ENCODE measurements at places on chromosomes 6 and 20.

DNA sequence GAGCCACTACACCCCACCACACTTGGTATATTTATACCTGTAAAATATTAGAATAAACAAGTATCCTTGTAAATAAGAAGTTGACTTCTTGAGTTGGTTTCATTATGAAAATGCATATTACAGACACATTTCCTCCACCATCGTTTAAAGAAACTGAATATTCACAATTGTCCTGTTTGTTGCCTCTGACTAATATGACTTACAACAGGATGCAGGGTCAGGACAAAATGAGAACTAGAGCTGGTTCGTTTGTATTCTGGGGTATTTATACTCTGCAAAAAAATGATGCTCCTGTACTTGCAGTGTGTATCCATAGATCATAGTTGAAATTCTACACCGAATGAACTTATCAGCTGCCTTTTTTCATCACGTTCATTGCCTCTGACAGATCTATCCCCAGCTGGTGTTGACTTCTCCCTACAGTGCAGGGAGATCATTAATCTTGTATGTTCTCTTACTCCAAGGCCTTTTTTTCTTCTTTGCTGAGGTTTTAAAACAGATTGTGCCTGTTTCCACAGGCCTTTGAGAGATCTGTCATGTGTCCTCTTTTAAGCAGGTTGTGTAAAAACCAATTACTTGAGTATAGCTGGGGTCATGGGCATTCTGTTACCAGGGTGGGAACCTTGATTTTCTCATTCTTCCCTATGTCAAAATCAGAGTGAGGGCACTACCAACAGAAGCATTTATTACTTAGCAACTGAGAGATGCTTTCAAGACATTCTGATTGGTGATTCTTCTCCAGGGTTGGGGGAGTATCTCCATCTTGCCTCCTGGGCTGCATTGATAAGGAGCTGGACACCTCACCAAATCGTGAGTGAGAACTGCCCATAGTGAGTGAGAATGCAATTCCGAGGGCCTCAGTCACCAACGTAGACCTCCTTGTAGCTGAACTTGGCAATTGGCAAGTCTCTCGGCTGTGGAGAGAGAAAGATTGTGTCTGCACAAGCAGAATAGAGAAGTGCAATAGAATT is 78.8 kb upstream of the CD83 start:
- DNase-seq, result no peak

- no peak for DNase-seq
These were observed 100.3 kb downstream of the LIN28B start for GRCh38 chr6:105057160-105057559.

- DNase-seq, result peak; percentile 52
These were observed 49.4 kb upstream of the RREB1 start for GRCh38 chr6:7058250-7058923.

DNA sequence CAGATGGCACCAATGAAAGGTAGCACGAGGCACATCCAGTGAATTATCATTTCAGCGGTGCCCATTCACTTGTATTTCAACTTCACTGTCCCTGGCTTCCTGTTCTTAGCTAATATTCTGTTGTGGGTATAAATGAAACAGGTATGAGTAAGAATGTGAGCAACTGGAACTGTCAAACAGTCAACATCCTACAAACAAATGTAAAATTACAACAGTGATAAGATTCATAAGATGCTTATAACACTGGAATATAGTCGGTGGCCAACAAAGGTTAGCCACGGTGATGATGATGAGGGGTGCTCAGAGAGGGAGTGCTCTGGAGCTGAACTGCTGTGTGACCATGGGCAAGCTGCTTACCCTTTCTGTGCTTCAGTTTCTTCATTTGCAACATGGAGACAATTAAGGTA is 74.9 kb upstream of the TOX2 start:
- DNase-seq, result no peak

DNA sequence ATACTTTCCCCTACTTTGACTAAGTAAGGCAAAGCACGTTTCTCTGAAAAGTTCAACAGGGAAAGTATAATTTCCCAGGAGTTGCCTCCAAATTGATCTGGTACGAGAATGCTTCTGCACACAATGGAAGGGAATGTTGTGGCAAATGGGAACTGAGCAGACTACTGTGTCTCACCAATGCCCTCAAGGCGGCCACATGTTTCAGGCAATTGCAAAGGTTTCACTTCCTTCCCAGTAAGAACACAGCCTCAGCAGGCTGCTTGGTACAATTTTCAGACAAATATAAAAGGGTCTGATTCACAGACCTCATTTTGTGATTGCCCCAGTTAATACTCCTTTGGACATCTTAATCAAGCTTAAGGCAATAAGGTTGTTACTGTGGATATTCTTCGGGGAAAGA is 71.2 kb downstream of the KIAA0319 start:
- DNase-seq, result no peak

DNA sequence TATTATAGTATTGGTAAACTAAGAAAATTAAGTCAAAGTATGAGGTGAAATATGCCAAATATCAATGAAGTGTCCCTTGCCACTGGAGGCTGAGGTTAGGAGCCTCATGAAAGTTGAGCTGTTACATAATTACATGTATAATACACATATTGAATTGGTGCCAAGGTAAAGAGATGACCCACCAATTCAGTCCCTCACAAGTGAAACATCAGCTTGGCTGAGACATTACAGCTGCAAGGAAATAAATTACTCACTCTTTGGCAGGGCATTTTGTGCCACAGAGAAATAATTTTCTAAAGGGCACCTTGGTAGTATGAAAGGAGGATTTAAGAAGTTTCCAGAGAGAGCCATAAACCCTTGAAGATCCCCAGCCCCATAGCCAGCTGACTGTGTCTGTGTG is 127.4 kb downstream of the ADGRG6 start:
- no peak for DNase-seq

DNA sequence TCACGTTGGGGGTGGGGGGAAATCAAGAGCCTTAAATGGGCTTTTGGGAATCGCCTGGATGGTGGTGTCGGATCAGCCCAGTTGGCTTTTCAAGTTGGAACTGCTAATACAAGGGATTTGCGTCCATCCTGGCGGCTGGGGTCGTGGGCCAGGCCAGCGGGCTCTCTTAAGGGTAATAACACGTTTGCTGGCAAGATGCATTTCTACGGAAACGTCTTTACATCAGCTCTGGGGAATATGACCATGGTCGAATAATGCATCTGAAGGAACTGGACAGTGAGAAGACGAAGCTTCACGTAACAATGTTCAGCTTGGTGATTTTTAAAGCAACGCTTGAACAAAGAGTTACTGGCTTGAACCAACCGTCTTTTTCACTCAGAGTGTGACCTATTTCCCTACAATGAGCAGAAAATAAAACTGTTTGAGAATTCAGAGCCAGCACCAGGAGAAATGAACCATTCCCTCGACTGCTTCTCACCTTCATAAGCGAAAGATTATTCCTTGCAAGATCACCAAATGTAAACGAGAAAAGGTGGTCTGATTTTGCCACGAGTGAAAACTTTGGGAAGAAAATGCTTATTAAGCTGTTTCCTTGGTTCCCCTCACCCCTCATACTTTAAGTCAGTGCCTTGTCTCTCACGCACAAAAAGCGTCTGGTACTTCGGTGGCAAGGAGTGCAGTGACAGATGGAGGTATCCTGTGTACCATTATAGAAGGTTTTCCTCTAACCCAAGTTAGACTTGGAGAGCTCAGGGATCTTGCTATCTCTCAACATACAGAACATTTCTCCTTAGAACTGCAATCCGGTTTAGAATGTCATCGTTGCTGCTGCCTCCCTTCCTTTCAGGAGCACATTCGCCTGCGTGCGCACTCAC is 1.4 kb upstream of the MARCKS start:
- DNase-seq, result peak; percentile 6

DNA sequence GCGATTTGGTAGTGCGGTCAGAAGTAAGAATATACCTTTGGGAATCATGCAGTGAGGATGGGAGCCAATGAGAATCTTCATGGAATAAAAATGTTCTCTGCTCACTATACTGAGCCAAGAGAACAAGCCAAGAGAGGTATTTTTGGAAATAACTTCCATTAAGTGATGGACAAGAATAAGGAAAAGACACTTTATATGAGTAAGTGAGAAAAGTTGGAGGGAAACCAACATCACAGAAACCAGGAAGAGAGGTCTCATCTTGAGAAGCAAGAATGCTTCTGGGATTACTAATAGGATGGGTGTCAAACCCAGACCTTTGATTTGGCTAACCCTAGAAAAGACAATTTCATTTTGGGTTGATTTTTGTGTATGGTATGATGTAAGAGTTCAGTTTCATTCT is 181.2 kb upstream of the JAG1 start:
- no peak for DNase-seq

- no peak for DNase-seq
These were observed 102.8 kb upstream of the JARID2 start for GRCh38 chr6:15143086-15143485.

- no peak for DNase-seq
These were observed 19.4 kb downstream of the SAMD3 start for GRCh38 chr6:130203370-130203769.

GRCh38 chr6:146950351-146950835 is 253.8 kb upstream of the STXBP5 start:
- DNase-seq, result no peak

- DNase-seq, result no peak
These were observed 1339.4 kb downstream of the GRIK2 start for GRCh38 chr6:102732898-102733297.

DNA sequence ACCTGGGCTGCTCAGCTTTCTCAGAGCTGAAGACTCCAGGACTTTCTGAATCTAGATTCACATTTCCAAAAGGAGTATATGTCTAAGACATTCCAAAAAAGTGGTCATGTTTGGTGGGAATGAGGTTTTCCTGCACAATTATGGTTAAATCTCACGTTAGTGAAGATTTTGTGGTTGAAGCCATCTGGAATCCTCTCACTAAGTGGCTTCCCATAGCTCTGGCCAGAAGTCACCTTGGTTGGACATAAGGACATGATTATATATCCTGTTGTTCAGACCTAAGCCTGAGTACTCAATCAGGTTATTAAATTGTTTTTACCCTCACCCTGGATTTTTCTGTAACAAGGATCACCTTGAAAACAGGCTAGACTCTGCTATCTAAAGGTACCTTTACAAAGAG is 176.1 kb upstream of the PLN start:
- no peak for DNase-seq

DNA sequence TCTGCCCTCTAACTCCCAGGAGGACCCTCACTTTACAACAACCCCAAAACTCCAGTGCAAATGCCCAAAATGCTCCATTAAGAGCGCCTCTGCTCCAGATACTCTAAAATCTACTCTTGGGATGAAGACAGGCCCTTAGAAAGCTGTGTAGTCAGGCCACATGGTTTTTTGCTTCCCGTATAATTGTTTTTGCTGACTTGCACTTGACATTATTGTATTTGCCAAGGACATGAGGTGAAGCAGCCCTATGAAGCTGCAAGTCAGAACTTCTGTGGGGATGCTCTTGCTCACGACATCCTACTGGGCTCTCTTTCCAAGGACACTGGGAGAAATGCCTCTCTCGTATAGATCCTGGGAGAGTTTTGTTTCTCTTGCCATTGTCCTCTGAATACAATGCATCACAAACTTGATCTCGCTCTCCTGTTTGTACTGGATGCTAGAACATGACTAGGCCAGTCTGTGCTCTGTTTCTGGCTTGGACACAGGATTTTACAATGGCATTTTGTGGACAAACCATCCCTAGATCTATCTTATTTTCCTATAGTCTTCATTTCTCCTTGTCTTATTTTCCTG is 177.2 kb upstream of the DTNBP1 start:
- DNase-seq, result no peak

DNA sequence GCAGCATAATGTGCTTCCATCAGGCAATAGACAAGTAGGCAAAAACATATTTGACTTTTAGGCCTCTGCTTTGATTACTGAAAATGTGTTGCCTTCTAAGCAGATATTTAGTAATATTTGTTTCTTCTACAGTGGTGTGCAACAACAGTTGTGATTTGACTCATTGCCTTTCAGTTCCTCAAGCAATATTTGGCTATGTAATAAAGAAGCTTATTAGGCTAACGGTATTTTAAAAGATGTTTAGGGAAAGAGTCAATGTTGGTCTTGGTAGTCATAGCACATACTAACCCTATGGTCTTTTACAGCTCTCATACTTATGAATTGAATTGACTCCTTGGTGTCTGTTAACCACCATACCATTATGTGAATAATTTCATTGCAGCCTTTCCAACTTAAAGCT is 124.1 kb downstream of the GRIK2 start:
- no peak for DNase-seq

DNA sequence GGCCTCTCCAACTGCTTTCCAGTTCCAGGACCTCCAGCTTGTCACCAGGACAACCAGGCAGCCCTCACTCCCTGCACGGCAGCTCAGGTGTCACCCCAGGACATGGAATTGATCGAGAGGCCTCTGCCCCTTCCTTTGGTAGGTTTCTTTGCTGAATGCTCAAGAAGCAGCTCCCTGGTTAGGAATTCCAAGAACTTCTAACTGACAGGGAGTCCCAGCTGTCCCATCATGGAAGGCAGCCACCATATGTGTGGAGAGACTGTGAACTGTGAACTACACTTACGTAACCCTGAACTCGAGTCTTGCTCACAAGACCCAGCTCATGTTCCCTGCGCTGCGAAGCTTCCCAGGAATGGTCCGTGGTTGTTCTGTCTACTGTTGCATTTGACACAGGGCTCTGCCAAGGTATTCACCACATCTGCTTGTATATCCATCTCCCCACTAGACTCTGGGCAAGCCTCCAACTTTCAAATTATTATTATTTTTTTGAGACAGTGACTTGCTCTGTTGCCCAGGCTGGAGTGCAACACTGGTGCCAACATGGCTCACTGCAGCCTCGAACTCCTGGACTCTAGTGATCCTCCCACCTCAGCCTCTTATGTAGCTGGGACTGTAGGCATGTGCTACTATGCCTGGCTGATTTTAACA is 35.7 kb downstream of the MGME1 start:
- peak; percentile 60 for DNase-seq

- DNase-seq, result no peak
These were observed 89.8 kb upstream of the UST start for GRCh38 chr6:148657048-148657447.

- DNase-seq, result no peak
These were observed 844 bp upstream of the ABRACL start for GRCh38 chr6:139027620-139028182.

DNA sequence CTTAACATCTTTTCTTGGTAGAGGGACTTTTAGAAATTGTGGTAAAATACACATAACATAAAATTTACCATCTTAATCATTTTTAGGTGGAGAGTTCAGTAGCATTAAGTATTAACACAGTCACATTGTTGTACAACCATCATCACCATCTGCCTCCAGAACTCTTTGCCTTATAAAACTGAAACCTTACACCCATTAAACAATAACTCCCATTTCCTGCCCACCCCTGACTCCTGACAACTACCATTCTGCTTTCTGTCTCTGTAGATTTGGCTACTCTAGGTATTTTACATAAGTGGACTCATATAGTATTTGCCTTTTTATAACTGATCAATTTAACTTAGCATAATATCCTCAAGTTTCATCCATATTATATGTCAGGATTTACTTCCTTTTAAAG is 88.7 kb downstream of the ZHX3 start:
- DNase-seq, result no peak

- no peak for DNase-seq
These were observed 59.3 kb downstream of the CD2AP start for GRCh38 chr6:47536816-47537401.

- DNase-seq, result no peak
These were observed 191.9 kb downstream of the CENPW start for GRCh38 chr6:126531840-126532239.
